Cardiac septum (tissue), 1 donor: ENCODE measurements at places on chromosomes 12 and 14.
A peak's percentile ranks its signal among the peaks of the same experiment; 100 is the strongest.

DNA sequence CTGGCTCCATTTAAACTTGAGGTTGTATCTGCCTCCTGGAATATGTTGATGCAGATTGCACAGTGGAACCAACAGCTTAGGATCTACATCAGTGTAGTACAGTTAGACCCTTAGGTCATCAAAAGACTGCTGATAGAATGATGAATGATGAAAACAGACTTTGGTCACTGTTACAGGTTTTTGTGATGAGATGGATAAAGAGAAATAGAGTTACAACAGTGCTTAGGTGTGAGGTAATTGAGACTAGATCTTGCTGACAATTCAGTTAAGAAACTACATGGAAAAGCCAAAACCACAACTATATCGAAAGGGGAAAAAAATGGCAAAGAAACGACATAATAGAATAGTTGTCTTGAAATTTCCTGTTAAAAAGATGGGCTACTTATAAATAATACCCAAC, 145.7 kb upstream of the LMNTD1 start:
- DNase-seq, result no peak

DNA sequence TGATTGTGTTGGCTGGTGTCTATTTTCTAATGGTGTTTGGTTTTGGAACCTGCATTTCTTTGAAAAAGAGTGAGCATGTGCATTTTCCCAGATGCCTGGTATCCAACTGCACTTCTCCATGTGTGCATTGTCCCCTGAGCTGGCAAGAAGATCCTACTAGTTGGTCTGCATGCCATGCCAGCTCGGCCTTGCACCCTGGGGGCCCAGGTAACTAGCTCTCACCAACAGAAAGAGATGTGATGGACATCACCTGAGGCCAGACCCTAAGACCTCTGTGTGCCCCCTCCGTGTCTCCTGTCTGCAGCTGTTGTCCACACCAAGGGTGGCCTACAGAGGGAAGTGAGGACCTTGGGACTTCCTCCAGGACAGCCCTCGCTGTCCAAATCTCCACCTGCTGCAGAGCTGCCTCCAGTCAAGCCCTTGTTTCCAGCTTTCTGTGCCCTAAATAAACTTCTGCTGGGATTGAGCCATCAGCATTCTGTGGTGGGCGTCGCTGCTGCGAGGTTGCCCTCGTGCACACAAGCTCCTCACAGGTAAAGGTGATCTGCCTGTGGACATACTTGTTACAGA, 30.1 kb upstream of the GPR132 start:
- DNase-seq, result peak; percentile 69

DNA sequence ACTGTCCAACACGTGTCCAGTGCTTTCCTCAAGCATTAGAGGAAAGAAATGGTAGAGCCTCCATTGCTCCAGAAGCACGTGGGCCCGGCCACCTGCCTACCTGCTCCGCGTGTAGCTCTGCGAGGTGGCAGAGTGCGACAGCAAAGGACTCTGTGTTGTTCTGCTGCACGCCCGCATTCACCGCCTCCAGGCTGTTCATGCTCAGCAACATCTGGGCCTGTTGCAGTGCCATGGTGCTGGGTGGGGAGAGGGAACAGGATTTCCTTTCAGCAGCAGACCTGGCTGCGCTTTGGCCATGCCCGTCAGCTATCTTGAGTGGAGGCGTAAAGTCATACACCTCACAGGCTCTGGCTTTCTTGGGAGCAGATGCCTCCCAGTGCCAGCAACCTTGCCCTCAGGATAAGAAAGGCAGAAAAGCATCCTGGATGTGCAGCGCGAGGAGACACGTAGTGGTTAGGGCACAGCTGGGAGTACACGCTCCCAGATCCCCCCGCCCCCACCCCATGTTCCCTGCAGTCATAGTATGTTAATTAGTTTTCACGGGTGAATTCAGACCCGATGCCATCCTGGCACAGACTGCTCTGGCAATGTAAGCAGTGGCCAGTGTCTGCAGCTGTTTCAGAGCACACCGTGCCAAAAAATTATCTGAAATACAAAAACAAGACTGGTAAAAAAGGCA, 25.1 kb downstream of the ANAPC5 start:
- no peak for DNase-seq

- DNase-seq, result no peak
Observed at GRCh38 chr14:56357428-56357827, 222.2 kb upstream of the TMEM260 start.

- DNase-seq, result no peak
Observed at GRCh38 chr14:24243336-24243836, 963 bp upstream of the TINF2 start.

DNA sequence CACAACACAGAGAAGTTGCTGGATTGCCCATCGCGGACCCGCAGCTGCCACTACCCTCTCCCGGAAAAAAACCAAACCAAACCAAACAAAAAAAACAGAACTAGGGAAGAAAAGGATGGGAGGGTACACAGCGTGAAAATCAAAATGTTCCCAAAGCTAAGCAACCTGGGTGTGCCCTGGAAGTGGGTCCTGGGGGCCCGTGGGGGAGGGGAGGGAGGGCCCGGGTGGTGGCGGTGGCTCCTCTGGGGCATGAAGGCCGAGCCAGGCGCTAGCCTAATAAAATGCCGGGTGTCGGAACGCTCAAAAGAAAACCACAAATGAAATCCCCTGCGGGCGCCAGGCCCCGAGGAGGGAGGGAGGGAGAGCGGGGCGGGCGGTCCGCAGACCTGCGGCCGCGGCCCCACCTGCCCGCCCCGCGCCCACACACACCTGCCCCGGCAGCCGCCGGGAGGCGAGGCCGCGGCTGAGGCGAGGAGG, 787 bp downstream of the HECTD4 start:
- no peak for DNase-seq

GRCh38 chr12:49200919-49201594, 12.2 kb upstream of the TUBA1A start:
- DNase-seq, result no peak

DNA sequence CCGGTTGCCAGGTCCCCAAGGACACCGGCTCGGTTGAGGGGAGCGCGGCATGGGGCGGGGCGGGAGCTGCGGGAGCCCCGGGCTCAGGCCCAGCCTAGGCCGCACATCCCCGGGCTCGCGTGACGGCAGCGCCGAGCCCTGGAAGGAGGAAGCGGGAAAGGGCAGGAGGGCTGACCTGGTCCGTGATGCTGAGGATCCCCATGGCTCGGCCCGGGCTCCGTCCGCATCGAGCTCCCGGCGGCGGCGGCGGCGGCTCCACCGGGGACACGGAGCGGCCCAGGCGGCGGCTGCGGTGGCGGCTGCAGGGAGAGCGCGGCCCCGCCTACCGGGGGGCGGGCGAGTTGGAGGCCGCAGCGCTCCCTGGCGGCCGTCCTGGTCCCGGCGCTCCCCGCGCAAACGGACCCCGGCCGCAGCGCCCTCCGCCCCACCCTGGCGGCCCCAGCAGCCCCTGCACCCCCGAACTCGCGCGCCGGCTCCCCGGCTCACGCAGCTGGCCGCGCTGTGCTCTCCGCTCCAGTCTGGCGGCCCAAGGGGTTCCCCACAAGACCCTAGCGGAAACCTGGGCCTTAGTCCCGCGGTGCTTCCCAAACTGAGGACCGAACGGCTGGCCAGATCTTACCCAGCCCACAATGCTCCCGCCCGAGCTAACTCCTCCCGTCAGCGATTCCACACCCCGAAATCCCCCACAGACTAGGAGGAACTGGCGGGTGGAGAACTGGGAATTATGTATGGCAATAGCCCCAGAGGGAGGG, at the start of gene ANKRD52:
TSS of gene ANKRD52 (minus strand) at position 317 of the 752 bp plus-strand sequence. CDS start at position 202, 115 bp downstream.
- DNase-seq, result peak; percentile 90

GRCh38 chr14:90649083-90649482, 167.1 kb downstream of the TTC7B start:
- DNase-seq, result no peak

GRCh38 chr14:28116716-28117115, 649.9 kb upstream of the FOXG1 start:
- DNase-seq, result no peak

DNA sequence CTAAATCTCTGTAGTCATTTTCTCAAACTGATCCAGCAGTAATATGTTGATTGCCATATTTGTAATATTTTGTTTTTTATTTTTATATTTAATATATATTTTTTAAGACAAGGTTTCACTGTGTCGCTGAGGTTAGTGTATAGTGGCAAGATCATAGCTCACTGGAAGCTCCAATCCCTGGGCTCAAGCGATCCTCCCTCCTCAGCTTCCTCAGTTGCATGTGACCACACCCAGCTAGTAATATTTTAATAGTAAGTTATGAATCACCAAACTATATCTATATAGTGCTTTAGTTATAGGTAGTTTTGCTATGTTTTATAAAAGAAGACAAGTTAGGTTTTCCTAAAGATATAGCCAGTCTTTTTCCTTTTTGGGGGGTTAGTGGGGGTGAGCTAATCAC, 22.0 kb upstream of the LRIG3 start:
- DNase-seq, result no peak
